ENCODE measurements at places on chromosomes 11 and 22.

DNA sequence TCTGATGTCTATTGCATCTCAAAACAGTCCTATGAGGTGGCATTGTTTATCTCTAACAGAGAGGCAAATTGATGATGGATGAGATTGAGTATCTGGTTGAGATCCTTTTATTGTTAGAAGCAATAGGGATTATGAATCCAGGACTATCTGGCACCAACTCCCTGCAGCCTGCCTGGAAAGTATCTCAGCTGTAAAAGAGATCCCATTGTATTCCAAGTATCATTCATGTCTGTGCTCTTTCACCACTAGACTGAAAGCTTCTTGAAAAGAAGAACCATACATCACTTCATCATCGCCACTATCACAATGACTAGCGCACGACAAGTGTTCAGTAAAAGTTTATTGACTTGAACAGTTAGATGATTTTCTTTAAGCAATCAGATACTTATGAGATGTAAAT is 41.9 kb upstream of the PCF11 start:
- DNase-seq: no peak

- no peak for DNase-seq
These were observed 6.7 kb downstream of the ETS1 start for GRCh38 chr11:128580612-128581011.

DNA sequence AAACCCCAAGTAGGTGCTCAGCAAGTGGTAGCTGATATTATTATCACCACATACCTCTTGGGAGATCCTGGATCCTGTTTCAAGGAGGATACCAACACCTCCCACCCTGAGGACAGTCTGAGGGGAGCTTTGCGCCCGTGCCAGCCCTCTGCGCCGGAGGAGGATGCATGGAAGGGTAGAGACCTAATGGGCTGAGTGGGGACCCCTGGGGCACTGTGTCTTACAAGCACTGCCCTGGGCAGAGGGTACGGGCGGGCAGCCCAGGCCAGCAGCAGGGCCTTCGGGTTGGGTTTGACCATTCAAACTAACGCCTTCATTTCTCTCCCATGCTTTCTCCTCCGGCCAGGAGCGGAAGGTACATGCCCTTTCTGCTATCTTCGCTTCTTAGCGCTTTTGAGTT is 26.3 kb downstream of the MYBPC3 start:
- DNase-seq: no peak

DNA sequence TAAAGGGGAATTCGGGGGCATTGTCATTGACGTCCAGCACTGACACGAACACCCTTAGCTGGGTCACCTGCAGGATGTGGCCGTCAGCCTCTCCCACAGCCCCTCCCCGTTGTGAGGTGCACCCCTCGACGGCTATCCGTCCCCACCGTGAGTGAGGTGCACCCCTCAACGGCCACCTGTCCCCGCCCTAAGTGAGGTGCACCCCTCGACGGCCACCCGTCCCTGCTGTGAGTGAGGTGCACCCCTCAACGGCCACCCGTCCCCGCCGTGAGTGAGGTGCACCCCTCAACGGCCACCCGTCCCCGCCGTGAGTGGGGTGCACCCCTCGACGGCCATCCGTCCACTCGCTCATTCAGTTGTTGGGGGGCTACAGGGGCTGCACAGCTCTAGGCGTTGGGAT is 2.9 kb downstream of the CDHR5 start:
- no peak for DNase-seq

GRCh38 chr11:115459563-115459962 is 44.7 kb downstream of the CADM1 start:
- DNase-seq: no peak

- no peak for DNase-seq
These were observed 19.9 kb upstream of the CTSC start for GRCh38 chr11:88357323-88358039.

DNA sequence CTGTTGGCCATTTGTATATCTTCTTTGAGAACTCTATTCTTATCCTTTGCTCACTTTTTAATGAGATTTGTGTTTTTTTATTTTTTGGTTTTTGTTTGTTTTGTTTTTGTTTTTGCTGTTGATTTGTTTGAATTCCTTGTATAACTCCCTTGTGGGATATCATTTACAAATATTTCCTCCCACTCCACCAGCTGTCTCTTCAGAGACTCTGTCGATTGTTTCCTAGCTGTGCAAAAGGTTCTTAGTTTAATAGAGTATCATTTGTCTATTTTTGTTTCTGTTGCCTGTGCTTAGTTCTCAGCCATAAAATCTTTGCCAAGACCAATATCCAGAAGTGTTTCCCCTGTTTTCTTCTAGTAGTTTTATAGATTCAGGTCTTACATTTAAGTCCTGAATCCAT is 82.4 kb downstream of the ARHGAP32 start:
- DNase-seq: no peak

DNA sequence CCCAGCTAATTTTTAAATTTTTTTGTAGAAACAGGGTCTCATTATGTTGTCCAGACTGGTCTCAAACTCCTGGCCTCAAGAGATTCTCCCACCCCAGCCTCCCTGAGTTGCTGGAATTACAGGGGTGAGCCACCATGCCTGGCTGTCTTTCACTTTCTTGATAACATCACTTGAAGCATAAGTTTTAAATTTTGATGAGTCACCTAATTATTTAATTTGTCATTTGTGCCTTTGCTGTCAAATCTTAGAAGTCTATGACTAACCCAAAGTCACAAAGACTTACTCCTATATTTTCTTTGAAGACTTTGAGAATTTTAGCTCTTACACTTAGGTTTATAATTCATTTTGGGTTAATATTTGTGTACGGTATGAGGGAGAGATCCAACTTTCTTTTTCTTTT is 14.5 kb upstream of the MSANTD2 start:
- no peak for DNase-seq

GRCh38 chr11:90329043-90329442 is 106.2 kb upstream of the CHORDC1 start:
- no peak for DNase-seq

- peak; percentile 86 for DNase-seq
These were observed at the start of gene ADM for GRCh38 chr11:10304495-10305261. Gene ADM (plus strand): TSS chr11:10305073. CDS start chr11:10305701, 628 bp downstream.

DNA sequence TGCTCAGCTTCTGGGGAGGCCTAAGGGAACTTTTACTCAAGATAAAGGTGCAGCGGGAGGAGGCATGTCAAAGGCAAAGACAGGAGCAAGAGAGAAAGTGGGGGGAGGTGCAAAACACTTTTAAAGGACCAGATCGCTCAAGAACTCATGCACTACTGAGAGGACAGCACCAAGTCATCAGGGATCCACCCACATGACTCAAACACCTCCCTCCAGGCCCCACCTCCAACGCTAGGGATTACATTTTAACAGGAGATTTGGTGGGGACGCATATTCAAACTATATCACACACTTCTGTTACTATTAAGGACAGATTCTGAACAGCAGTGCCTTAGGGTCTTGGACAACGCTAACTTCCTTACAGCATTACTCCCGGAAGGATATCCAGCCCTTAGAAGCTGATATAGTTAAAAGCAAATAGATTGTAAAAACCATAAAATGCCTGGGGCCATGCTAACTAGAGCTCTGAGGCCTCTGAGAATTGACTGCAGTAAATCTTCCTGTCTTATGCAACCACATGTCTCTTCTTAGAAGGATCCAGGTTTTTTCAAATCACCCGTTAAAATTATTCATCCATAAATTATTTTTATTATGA is 16.7 kb upstream of the ZC3H12C start:
- peak; percentile 11 for DNase-seq

DNA sequence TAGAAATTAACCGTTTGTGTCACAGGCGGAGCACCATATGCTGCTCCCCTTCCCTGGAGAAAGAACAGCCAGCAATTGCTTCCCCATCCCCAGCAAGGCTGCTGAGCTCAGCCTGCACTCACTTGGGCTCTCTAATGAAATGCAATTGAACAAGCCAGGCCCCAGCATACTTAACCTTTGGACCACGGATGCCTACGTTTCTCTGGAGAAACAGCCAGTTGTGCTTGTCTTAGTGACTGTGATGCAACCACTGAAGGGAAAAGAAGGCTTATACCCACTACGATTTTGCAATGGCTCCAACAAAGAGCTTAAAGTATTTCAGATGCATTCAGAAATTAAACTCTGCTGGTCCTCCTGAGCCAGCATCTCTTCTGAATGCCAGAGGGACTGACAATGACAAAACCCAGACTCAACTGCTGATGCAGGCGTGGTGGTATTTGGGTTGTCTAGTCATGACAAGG is 51.3 kb upstream of the SESN3 start:
- no peak for DNase-seq

GRCh38 chr11:131964698-131965483 is 594.5 kb downstream of the NTM start:
- peak; percentile 29 for DNase-seq

DNA sequence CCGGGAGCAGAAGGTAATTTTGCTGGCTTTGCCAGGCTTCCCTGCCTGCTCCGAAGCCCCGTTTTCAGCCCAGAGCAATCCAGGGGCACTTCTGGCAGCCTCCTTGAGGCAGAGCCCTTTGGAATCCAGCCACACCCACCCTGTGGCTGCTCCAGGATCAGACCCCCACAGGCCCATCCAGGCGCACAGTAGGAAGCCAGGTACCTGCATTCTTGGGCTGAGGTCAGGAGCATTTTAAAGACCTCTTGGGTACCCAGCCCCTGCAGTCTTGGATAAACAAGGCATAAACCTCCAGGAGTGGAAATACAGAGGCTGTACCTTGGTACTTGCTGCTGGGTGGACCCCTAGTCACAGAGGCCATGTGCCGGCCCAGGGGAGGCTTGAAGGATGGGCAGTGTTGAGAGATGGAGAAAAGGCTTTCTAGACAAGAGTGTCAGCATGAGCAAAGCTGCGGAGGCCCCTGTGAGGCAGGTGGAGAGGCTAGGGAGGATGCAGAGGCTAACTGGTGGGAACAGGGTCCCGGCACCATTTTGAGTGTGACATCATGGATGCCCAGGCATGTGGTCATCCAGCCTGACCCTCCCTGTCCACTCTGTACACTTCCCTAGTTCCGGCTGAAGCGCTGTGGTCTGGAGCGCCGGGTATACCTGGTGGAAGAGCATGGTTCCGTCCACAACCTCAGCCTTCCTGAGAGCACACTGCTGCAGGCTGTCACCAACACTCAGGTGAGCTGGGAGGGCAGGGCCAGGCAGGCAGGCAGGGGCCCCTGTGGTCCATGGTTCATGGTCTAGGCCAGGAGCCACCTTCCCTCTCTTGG is 3.9 kb downstream of the MUS81 start:
- DNase-seq: no peak

DNA sequence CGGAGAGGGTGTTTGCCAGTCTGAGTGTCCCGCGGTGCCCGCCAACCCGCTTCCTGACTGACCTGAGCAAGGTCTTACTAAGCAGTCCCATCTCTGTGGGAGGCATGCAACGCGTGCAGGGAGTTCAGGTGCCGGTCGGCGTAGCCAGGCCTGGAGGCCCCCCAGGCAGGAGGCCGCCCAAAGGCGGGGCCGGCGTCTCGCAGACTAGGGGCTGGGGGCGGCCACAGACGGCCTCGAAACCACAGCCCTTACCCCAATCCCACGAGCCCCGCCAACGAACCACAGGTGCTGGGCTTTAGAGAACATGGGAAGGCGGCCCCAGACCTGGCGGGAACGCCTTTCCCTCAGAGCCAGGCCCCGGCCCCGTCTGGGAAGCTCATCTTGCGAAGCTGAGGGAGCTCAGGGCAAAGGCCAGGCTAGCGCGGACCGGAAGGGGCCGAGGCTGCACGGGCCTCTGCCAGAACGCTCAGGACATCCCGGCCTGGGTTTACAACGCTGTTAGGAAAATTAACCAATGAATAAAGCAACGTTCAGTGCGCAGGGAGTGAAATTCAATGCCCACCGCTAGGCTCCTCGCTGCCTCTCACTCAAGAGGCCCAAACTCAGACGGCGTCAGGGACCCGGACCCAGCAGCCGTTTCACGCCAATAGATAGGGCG is 2.1 kb upstream of the MTFP1 start:
- DNase-seq: no peak

GRCh38 chr11:128135451-128135850 is 451.9 kb downstream of the ETS1 start:
- DNase-seq: no peak

GRCh38 chr11:130673698-130674097 is 225.3 kb downstream of the ADAMTS15 start:
- no peak for DNase-seq

GRCh38 chr22:22800716-22801115 is 86.9 kb upstream of the IGLL5 start:
- no peak for DNase-seq

GRCh38 chr11:72633068-72633467 is 41.2 kb downstream of the PDE2A start:
- DNase-seq: no peak

- DNase-seq: no peak
These were observed 46.7 kb upstream of the PARVG start for GRCh38 chr22:44133901-44134571.

DNA sequence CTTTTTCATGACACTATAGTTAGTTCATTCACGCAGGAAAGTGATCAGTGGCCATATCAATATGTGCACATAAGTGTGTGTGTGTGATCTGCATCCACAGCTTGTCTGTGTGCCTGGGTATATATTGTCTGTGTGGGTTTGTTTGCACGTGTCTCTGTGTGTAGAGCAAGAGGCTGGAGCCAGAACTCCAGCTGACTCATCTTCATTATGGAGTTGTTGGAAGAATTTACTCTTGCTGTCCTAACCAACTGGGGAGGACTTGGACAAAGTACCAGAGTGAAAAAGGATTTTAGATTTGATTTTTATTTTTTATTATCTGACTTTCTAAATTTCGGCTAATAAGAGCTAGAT is 63.9 kb downstream of the TP53I11 start:
- DNase-seq: no peak

DNA sequence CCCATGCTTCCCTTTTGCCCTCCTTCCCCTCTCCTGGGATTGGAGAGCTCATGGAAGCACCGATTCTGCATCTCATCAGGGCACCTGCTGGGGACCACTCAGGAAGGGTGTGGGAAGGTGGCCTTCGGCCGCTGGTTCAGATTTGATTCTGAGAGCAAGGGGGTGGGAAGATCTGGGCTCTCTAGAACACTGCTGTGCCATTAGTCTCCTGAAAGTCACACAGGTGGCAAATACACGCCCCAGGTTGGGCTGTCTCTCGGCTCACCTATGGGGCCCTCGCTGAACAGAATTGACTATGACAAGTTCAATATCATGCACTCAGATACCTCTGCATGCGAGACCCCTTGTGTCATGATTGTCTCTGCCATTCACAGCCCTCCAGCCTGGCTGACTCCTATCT is 12.8 kb upstream of the APOBEC3A start:
- DNase-seq: no peak

DNA sequence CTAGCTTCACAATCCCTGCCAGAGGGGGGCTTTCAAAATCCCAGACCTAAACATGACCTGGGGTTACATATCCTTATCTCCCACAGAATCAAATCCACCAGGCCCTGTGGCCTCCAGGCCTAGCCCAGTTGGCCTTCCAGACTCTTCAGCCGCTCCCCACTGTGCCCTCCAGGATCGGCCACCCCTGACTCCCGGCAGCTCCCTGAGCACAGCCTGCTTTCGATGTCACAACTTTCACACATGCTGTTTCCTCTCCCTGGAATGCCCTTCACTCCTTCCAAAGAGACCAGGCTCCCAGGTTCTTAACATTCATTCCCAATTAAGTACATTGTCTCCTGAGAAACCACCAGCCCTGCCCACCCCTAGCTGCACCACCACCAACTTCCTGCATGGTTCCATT is 62.7 kb downstream of the CSNK2A3 start:
- DNase-seq: no peak

- DNase-seq: no peak
These were observed 4.7 kb downstream of the NXPE2 start for GRCh38 chr11:114683007-114683406.

Data from nephron progenitor cell (in vitro differentiated cells).